Adipocyte (in vitro differentiated cells): ENCODE measurements at places on chromosomes 16 and 17.

DNA sequence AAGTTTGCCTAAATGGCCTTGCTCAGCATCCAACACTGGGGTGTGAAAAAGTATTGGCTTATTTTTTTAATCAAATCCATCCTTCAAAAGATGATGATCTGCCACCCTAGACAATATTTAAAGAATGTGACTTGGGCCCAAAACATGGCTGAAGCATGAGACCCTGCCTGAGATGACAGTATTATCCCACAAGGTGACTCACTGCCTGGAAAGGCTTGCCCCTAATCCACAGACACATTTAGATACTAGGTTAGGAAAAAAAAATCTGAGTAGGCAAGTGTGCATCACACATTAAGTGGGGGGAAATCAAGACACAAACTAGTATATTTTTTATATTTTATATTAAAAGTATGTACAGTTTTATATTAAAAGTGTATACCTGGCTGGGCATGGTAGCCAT, 38.4 kb downstream of the TOM1L2 start:
- DNase-seq: no peak

- DNase-seq: no peak
Observed at GRCh38 chr16:56998861-56999260, 9.5 kb downstream of the NLRC5 start.

- no peak for DNase-seq
Observed at GRCh38 chr16:19474617-19475016, 47.3 kb downstream of the GDE1 start.

- DNase-seq: no peak
Observed at GRCh38 chr17:29603109-29603674, 10.3 kb downstream of the ANKRD13B start.

GRCh38 chr16:47732523-47733111, 271.5 kb downstream of the PHKB start:
- DNase-seq: peak; percentile 77

DNA sequence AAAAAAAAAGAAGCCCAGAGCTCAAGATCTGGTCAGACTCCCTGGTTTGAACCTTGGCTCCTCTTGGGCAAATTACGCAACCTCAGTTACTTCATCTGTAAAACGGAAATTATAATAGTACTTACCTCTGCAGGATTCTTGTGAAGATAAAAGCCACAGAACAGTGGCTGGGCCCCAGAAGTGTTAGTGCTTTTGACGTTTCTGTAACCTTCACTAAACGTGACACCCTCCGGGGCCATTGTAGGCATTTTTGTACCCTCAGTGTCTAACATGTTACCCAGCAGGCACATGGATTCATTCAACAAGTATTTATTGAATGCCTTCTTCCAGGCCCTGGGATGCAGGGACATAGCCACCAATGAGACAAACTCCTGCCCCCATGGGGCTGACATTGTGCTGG, 58.0 kb downstream of the PITPNC1 start:
- no peak for DNase-seq

- no peak for DNase-seq
Observed at GRCh38 chr17:28118362-28118761, 75.9 kb downstream of the NLK start.

DNA sequence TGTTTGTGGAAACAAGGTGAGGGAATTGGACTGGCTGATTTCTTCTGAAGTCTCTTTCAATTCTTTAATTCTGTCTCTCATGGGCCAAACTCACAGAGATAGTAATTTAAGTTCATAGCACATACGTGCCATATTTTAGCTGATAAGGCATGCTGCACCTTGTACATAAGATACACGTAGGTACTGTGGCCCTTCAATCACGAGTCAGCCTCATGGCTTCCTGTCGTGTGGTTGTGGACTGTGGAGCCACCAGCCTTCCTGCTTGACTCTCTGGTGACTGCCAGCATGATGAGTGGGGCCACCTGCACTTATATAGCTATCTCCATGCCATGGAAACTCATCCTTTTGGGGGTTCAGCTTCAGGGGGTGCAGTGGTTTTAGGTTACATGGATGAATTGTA, 25.1 kb downstream of the KSR1 start:
- DNase-seq: no peak

DNA sequence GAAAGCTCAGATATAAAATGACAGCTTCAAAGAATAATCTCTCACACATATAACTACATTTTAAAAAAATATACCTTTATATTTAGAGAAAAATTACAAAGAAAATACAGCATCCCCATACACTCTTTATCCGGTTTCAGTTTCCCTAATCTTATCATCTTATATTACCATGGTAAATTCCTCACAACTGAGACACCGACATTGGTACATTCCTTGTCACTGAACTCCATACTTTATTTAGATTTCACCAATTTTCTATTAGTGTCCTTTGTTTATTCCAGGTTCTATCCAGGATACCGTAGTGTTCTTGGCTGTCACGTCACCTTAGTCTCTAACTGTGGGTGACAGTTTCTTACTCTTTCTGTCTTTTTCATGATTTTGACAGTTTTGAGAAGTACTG, 22.0 kb upstream of the ABCA10 start:
- peak; percentile 57 for DNase-seq

GRCh38 chr17:58310511-58311428, 17.8 kb downstream of the TSPOAP1 start:
- DNase-seq: no peak

GRCh38 chr17:17516941-17517720, 20.9 kb upstream of the RASD1 start:
- DNase-seq: no peak

DNA sequence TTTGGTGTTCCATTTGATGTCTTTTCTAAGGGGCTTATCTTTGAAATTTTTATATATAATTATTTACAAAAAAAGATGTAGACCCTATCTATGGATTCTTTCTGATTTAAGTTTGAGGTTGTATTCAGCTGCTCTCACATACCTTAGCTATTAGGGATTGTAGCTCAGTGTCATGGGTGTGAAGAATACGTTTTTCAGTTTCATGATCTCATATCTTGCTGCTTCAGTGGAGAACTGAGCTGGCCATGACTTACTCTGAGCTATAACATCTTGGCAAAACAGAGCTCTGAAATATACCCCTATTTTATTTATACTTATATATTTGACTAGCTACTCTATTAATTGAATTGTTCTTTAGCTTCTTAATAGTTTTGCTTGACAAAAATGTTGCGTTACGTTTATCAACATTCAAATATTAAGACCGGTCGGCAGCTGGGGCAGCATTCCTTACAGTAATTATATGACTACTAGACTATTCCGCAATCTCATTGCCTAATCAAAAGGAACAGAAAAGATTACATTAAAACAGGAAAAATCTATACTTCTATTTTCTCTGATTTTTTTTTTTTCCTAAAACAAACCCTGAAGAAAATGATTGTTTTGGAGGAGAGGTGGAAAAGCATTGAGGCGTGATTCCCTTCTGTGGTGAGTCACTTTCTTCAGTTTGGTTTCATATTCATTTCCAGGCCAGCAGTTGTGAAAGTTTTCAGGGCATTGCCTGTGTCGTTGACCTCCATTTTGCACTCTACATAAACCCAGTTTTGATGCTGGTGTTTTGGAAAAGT, 24.1 kb upstream of the KRT24 start:
- DNase-seq: peak; percentile 52

- no peak for DNase-seq
Observed at GRCh38 chr16:19460397-19460796, 42.7 kb downstream of the TMC5 start.
